ENCODE measurements at places on chromosomes 6 and 20.

DNA sequence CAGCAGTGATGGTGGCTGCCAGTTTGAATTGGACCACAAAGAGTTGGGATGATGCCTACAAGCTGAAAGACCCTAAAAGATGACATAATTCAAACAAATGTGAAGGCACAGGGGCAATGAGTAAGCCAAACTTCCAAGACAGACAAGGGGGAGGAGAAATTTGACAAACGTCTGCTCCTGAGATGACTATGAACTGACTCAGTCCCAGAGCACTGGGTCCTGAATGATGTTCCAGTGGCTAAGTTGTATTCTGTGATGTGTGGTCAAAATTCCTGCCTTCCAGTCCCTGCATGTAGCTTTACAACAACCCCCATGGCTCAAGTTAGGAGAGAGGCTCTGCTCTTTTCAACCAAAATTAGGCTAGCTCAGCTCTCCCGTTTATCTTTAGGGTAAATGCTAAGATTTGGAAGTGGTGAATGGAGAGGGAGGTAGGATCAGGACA, 86.1 kb upstream of the SIRPA start:
- DNase-seq, result no peak

DNA sequence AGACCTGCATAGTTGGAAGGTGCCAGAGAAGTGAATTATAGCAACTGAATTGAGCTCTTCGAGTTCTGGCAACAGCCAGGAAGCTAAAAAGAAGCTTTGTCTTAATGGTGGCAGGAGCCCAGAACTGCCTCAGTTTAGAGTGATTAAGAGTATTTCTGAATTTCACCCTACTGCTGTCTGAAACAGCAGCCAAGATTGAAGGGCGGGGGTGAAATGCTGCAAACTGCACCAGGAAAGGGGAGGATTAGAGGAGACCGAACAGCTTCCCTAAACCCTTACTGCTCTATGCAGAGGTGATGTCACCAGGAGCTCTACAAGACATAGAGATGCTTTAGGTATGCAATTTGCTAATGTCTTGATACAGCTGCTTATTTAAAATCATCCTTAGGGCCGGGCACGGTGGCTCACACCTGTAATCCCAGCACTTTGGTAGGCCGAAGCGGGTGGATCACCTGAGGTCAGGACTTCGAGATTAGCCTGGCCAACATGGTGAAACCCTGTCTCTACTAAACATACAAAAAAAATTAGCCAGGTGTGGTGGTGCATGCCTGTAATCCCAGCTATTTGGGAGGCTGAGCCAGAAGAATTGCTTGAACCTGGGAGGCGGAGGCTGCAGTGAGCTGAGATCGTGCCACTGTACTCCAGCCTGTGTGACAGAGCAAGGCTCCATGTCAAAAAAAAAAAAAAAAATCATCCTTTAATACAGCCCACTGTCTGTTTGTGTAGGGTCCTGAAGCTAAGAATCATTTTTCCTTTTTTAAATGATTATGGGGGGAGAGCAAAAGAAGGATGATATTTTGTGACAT, 91.7 kb upstream of the IYD start:
- DNase-seq, result no peak

DNA sequence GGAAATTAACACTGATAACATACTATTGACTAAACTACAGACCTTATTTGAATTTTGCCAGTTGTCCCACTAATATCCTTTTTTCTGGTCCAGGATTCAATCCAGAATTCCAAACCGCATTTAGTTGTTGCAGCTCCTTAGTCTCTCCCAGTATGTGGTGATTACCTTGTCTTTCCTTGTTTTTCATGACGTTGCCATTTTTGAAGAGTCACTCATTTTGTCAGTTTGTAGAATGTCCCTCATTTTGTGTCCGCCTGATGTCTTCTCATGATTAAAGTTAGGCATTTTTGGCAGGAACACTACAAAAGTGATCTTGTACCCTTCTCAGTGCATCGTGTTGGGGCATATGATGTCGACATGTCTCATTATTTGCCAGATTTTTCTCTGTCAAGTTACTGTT, 33.1 kb downstream of the DTD1 start:
- no peak for DNase-seq

- no peak for DNase-seq
Measured at GRCh38 chr6:152292555-152292954, 344.6 kb downstream of the SYNE1 start.

DNA sequence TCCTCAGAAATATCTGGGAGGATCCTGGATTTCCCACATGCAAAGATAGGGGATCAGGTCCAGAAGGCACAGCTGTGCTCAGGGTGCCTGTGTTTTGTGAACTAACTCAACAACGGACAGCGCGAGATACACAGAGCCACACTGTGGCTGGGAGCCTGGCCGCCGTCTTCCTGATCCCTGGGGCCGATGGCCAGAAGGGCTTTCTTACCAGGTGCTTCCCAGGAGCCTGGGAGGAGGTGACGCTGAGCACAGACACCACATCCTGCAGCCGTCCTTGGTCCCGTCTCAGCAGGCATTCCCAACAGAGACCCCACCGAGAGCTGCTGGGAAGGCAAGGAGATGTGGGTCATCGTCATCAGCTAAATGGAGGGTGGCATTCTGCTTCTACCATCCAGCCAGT, 144.6 kb upstream of the AFDN start:
- DNase-seq, result no peak

DNA sequence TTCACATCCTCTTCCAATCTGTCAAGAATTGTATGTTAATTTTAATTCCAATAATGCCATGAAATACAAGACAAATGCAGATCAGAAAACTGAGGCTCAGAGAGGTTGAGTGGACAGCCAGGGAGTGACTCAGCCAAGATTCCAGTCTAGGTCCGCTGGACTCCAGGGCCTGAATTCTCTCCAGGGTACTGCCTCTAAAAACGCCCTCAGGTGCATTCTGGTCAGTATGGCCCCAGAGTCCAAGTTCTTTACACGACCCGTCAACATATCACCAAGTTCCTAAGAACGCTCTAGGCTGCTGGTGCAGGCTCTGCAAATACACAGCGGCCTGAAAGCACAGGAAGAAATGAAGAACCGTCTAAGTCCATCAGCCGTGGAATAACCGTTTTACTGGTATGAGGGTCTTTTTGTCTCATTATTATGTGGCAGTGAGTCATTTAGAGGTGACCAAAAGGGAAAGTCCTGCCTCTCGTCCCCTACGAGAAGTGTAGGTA, 709 bp upstream of the ASXL1 start:
- no peak for DNase-seq

DNA sequence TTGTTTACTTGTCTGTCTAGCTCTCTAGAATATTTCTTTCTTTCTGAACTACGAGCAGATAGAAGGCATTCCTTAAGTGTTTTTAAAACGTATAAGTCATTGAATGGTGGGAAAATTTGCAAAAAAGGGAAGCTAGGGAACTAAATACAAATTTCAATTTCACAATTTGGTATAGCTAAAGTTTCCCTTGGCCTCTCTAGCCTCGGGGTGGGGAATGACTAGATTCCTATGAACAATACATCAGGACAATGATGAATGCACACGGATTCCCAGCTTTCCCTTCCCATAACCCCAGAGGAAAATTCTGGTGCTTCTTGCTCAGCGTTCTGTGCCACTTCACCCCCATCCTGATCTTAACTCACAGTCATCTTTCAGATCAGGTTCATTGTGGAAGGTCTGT, 113.3 kb upstream of the ASF1A start:
- DNase-seq, result no peak

DNA sequence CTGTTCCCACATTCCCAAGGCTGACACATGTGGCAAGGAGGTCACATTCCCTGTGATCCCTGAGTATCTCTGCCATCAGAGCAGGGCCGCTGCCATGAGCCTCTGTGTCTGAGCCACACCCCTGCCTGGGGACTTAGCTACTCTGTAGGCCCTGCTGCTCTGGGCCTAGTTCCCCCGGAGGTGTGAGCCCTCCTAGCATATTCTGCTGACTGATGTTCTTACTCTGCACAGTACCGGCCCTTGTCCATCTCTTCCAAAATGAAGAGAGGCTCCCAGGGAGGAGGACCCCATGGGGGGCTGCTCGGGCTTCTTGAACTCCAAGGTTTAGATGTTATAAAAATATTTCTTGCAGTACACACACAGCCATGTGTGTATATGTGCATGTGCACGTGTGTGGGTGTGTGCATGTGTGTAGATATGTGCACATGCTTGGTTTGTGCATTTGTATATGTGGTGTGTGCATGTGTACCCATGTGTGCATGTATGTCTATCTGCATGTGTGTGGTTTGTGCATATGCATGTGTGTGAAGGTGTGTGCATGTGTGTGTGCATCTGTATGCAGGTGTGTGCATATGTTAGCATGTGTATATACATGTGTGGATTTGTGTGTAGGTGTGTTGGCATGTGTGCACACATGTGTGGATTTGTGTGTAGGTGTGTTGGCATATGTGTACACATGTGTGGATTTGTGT, 101.2 kb downstream of the ERMARD start:
- peak; percentile 14 for DNase-seq

DNA sequence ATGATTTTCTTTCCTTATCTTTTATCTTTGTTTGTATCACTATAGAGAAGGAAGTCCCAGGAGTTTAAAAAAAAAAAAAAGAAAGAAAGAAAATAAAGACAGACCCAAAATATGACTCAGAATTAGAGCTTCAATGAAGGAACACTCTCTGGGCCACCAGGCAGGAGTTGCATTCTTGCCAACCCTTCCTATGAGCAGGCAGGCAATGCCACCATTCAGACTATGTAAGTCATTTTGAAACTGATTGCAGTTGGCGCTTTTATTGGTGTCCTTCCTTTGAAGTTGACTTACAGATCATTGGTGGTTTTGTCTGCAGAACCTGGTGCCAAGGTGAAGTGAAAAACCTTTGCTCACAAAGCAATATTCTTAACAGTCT, 50.3 kb downstream of the MYB start:
- no peak for DNase-seq

- DNase-seq, result no peak
Measured at GRCh38 chr6:21005816-21006570, 471.7 kb downstream of the CDKAL1 start.

DNA sequence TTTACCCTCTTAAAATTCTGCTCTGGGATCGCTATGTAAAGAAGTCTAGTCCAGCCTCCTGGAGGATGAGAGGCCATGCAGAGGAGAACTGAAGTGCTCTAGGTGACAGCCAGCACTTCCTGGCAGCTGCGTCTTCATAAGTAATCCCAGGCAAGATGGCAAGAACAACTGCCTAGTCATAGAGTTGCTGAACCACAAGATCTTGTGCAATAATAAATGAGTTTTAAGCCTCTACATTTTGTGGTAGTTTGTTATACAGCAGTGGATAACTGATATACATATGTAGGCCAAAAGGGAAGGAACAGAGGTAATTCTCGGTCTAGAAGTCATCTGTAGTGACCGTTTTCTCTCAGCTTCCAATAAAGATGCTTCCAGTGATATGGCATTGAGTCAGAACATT, 103.8 kb upstream of the FLRT3 start:
- DNase-seq, result no peak

DNA sequence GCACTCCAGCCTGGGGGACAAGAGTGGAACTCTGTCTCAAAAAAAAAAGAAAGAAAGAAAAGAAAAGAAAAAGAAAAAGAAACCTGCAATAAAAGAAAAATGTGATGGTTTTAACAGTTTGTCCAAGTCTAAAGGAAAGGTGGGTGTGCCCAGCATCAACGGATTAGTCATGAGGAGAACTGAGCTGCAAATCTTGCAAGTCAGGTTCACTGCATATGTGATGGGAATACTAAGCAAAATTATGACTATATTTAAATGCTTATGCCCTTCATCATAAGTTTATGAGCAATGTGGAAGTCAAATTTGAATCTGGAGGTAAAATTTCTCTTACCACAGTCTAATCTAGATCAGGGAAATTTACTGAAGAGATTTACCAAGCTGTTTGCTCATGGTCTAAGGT, 13.1 kb upstream of the CDK19 start:
- no peak for DNase-seq

GRCh38 chr6:109239651-109240321, 142.5 kb downstream of the CD164 start:
- no peak for DNase-seq

DNA sequence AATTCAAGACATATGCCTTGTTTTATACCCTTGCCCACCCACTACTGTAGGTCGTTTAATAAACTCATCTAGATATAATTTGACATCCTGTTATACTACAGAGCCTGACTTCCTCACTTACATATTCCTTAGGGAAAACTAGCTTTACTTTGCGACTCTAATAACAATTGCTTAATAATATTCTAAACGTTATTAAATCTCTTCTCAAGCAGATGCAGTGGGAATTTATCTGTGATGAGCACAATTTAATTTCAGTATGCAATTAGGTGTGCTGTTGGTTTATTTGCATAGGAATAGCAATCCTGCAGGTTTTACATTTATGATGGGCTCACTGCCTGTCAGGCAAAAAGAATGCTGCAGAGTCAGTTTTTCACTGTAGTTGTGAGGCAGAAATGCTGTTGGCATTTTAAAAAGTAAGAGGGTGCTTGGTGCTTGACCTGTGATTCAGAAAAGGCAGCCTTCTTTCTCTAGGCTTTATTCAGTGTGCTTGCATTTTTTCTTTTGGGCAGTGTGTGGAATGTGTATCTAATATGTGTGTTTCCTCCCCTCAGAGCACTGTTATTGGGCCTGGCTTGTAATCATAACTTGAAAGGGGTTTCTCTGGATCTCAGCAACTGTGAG, 152.3 kb upstream of the SCGN start:
- no peak for DNase-seq

- no peak for DNase-seq
Measured at GRCh38 chr6:130944486-130944885, 117.3 kb downstream of the SMLR1 start.

GRCh38 chr6:28488916-28489365, 26.7 kb downstream of the GPX6 start:
- DNase-seq, result peak; percentile 25

DNA sequence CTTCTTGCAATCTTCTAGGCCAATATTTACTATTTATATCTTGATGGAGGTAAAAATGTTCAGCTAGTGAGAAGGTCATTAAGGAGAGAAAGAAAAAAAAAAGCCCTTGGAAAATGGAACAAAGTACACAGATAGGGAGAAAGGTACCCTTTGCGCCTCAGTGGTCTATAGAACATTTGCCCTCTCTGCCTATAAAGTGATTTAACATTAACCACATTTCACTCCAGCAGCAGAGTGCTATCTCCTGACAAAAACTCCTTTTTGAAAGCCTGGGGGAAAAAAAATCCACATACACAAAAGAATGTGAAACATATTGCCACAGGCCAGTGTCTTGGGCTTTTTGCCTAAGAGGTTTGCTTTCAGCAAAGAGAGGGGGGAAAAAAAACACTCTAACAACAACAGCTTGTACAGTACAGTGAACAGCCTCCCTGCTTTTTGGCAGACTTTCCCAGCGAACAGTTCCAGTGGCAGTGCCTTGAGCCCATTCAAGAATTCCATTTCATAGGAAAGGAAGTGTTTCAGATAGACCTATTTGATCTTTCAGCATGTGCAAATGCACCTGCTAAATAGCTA, 695 bp downstream of the ARHGAP18 start:
- no peak for DNase-seq

- no peak for DNase-seq
Measured at GRCh38 chr6:124671324-124671723, 290.9 kb upstream of the RNF217 start.

Data from dorsolateral prefrontal cortex (tissue), 122 donors.